Stimulated activated CD4-positive, alpha-beta T cell treated with anti-CD3 and anti-CD28 coated beads, TNF-alpha, amount 100 ng/mL, for 24 hours (primary cell): ENCODE measurements at places on chromosomes 1 and 21.

- no peak for DNase-seq
Measured at GRCh38 chr1:228289239-228289849, 81.5 kb downstream of the OBSCN start.

DNA sequence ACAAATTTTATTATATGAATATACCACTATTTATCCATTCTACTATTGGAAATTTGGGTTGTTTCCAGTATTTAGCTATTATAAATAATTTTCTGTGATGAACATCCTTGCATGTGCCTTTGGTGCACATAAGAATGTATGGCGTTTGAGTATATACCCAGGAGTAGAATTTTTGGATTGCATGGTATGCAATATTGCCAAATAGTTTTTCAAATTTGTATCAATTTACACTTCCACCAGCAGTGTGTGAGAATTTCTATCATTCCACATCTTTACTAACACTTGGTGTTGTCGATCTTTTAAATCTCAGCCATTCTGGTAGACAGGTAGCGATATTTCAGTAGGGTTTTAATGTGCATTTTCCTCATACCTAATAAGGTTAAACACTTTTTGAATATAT, 9.2 kb upstream of the FNBP1L start:
- DNase-seq: no peak

GRCh38 chr1:31383967-31384366, 11.1 kb upstream of the FABP3 start:
- no peak for DNase-seq

GRCh38 chr1:199463521-199464127, 563.9 kb upstream of the NR5A2 start:
- no peak for DNase-seq

DNA sequence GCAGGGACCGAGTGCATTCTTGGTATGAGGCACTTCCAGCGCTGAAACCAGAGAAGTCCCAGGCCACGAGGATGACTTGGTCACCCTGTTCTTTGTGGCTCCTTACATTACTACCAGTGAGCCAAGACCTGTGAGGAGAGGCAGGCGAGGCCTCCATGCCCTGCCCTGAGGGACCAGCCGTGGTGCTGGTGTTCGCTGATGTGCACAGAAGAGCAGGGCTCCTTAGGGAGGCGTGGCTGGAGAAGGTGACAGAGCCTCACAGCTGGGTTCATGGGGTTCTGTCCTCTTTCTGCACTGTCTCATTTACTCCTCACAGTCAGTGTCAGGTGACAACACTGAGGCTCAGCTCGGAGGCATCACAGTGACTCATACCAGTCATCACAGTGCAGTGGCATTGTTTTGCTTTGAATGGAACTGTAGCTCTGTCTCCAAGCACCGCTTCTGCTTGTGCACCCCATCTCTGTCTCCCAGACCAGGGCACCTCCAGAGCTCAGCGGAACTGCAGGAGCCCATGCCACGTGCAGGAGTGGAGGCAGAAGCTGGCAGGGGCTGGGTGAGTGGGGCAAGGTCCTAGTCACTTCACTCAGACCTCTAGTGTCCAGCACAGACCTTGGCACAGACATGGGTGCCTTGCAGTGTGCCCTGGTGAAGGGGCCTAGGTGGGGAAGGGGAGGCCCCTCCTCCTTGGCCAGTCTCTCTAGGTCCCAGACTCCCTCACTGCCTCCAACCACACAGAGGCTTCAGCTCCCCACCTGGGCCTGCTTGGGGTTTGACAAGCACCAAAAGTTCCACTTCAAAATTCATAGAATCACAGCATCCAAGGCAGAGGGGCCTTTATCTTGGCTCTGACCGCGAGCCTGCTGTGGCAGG, 310.9 kb downstream of the MATN1 start:
- DNase-seq: no peak

DNA sequence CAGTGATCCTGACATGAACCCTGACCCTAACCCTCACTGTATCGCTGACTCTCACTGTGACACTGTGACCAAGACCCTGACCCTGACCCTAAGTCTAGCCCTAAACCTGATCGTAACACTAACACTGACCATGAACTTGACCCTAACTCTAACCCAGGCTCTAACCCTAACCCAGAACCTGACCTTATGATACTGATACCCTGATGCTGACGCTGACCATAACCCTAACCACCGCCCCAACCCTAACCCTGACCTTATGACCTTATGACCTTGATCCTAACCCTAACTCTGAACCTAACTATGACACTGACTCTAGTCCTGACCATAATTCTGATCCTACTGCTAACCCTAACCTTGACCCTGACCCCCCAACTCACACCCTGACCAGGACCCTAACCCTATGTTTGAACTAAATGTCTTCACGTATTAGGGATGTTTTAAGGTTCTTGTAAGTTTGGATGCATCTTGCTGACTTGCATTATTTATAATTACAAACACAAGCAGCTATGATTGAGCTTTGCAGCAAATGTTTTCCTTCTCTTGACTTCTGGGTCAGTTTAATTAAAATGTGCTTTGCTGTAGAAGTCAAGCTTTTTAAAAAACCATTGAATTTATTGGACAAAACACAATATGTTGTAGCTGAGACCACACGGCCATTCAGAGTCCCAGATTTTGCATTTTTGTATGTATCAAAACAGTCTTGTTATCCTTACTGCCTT, 23.9 kb upstream of the PRSS38 start:
- no peak for DNase-seq

GRCh38 chr1:110787328-110788071, 85.4 kb upstream of the CD53 start:
- no peak for DNase-seq

DNA sequence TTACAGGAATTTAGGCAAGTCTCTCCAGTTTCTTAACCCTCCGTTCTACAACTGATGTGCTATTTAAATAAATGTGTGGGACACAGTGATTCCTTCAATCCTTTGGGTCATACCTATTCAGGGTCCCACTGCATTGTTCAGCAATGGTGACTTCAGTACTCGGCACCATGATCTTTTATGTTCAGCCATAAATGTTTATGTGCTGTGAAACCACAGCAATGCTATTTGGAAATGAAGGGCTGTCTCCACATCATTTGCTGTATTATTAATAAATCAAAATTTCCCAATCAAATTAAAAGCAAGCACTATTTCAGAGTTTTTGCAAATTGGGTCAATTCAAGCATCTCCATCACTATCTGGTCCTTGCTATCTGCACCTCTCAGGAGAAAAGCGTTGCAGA, 84.8 kb downstream of the NR5A2 start:
- DNase-seq: no peak

- no peak for DNase-seq
Measured at GRCh38 chr1:70224954-70225353, 3.8 kb downstream of the SRSF11 start.

DNA sequence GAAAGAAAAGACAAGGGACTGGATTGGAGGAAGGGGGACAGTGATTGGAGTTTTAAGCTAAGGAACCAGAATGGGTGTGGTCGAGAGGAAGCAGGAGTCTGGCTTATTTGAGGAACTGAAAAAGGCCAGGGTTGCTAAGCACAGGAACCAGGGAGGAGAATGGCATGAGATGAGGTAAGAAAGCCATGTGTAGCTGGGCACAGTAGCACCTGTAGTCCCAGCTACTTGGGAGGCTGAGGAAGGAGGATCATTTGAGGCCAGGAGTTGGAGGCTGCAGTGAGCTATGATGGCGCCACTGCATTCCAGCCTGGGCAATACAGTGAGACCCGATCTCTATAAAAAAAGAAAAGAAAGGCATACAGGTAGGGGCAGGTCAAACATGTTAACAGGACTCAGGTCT, 8.1 kb upstream of the KHDRBS1 start:
- no peak for DNase-seq

DNA sequence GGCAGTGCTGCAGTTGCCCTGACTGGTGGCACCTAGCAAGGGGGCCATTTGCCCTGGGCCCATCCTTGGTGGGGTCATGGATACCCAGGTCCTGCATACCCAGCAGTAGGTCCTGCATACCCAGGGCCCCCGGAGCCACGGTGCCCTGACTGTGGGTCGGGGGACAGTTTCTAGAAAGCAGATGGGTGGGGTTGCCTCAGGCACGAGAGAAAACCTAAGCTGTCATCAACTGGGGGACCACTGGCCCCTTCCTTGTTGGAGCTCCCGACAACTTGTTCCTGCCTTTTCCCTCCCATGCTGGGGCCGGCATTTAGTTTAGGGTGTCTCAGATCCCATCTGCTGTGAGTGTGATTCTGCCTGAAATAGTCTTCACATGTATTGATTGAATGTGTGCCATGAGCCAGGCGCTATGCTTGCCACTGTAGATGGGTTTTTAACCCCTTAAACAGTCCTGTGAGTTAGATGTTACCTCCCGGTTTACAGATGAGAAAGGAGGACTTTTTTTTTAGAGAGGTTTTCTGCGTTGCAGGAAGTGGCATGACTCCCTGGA, 15.6 kb downstream of the SPSB1 start:
- no peak for DNase-seq

GRCh38 chr1:16122916-16123315, 33.0 kb downstream of the EPHA2 start:
- DNase-seq: peak; percentile 10

DNA sequence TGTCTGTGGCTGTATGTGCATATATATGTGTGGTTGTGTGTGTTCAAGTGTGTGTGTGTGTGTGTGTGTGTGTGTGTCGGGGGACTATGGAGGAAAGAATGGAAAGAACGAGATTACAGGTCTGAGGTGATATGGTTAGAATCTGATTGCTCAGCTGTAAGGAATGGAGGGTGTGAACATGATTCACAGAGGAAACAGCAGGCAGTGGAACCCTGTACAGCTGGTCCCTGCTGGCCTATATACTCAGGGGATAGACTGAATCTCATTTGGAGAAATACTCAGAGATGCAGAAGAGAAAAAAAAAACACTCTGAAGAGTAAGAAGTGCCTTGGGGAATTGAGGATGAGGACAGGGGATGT, 180.1 kb upstream of the ESRRG start:
- no peak for DNase-seq

- DNase-seq: no peak
Measured at GRCh38 chr1:28064064-28064463, 24.3 kb downstream of the EYA3 start.

- DNase-seq: no peak
Measured at GRCh38 chr1:64112281-64112680, 91.1 kb upstream of the UBE2U start.

DNA sequence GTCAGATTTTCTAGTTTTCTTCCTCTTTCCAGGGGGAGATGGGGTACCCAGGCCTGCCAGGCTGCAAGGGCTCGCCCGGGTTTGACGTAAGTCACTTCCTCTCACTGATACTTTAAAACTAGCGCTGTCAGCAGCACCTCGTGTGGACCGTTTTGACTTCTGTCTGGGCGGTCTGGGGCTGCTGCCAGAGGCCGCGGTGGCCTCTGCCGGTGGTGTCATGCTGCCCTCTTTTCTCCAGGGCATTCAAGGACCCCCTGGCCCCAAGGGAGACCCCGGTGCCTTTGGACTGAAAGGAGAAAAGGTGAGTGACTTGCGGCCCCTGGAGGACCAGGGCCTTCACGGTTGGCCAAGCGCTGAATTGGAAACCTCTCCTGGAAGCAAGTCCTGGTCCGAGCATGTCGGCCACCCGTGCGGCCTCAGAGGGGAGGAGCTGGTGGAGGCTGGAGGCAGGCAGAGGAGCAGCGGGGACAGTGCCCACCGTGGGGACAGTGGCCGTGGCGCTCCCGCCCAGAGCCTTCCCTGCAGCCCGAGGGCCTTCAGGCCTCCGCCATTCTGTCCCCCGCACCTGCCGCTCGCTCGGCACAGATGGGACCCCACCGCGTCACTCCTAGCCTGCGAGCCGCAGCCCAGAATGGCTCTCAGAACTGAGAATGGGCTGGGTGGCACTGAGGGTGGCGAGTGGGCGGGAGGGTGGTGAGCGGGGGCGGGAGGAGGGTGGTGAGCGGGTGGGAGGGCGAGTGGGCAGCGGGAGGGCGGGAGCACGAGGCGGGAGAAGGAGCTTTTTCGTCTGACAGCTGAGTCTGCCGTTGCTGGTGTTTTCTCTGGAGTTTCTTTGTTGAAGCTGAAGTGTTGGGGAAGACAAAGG, 9.4 kb downstream of the COL6A1 start:
- no peak for DNase-seq

DNA sequence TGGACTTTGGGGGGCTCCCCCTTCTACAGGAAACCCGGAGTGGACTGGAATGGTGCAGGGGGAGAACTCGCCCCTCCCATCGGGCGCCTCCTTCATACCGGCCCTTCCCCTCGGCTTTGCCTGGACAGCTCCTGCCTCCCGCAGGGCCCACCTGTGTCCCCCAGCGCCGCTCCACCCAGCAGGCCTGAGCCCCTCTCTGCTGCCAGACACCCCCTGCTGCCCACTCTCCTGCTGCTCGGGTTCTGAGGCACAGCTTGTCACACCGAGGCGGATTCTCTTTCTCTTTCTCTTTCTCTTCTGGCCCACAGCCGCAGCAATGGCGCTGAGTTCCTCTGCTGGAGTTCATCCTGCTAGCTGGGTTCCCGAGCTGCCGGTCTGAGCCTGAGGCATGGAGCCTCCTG, at the start of gene TNFRSF14:
Gene TNFRSF14, plus strand, starts transcription at position 95 of the 401 bp plus-strand sequence. Its CDS starts 294 bp downstream, at position 389.
- DNase-seq: peak; percentile 48

GRCh38 chr1:40174788-40175187, 13.6 kb downstream of the RLF start:
- DNase-seq: no peak

GRCh38 chr1:85847356-85847755, 139.1 kb upstream of the ZNHIT6 start:
- no peak for DNase-seq

DNA sequence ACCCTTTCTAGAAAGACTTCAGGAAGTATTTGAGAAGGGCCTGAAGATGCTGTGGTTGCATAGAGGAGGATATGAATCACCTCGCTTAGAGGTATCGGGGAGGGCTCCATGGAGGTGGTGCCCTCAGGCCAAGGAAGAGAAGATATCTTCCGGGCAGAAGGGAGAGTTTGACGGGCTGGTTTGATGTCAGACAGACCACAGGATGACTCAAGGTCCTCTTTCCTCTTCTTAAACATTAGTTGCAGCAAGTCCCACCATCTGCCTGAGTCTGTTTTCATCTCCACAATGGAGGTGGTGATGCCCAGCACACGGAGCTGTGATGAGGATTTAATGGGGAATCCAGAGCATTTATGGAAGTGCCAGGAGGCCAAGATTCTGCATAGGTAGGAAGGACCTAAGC, 25.1 kb upstream of the RUNX3 start:
- DNase-seq: peak; percentile 62

DNA sequence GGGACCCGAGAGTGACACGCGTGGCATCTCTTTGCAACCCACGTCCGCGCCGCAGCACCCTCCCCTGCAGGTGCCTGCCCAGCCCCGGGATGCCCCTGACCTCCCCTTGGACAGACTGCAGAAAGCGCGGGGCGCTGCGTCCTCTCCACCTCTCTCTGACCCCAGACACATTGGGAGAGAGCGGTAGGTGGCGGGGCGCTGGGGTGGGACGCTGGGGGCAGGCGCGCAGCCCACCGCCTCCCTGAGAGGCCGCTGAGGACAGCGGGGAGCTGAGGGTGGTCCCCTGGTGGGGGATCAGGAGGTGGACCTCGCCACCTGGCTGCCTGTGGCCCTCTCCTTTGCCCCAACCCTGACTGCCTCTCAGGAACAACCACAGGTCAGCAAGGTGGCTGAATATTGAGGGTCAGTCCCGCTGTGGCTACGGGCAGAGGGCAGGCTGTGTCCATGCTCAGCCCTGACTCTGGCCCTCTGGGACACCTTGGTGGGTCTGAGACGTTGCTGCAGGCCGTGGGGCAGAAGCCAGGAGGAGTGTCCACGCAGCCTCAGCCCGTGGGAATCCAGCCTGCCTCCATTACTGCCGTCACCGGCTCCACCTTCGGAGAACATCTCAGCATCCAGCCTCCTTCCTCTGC, 761 bp upstream of the UBE2J2 start:
- DNase-seq: no peak

- no peak for DNase-seq
Measured at GRCh38 chr1:226095286-226095685, 32.8 kb downstream of the H3-3A start.

- no peak for DNase-seq
Measured at GRCh38 chr1:68049941-68050878, at the start of gene DIRAS3. TSS of gene DIRAS3 (minus strand) at chr1:68050627. CDS start at chr1:68047297, 3,330 bp downstream.

- no peak for DNase-seq
Measured at GRCh38 chr1:175599212-175599705, 144.1 kb downstream of the TNR start.
